ENCODE measurements at places on chromosomes 11 and 22. TPM values are rescaled to one million over a fixed set of nuclear protein-coding genes. Genes with fewer than 3 reads are reported as not detected.

The BDNF gene
- total RNA-seq: 8.8 TPM

The CSF2RB gene
- 0.28 TPM for total RNA-seq

The DSCAML1 gene
- total RNA-seq: 3.2 TPM

The MRE11 gene
- total RNA-seq: 17.6 TPM

The MAPK11 gene
- total RNA-seq: 2.3 TPM

The TRPM5 gene
- total RNA-seq: 0.07 TPM

The SNX32 gene
- 2.9 TPM for total RNA-seq

The GGTLC2 gene
- total RNA-seq: 0.37 TPM

The OR4X1 gene
- total RNA-seq: not detected

The DLAT gene
- total RNA-seq: 42.1 TPM

The BUD13 gene
- 12.6 TPM for total RNA-seq

The TMEM25 gene
- 30.6 TPM for total RNA-seq

The ACCS gene
- total RNA-seq: 5.9 TPM

The GLYAT gene
- 0.77 TPM for total RNA-seq

The EFCAB6 gene
- total RNA-seq: 1.0 TPM

The KCNK7 gene
- not detected for total RNA-seq

The P2RY6 gene
- 2.9 TPM for total RNA-seq

The OR52A1 gene
- total RNA-seq: not detected

The BBOX1 gene
- 1.6 TPM for total RNA-seq

The SOX6 gene
- total RNA-seq: 75.7 TPM

The VPS37C gene
- 12.2 TPM for total RNA-seq

The TENM4 gene
- total RNA-seq: 18.4 TPM

The AGBL2 gene
- 2.0 TPM for total RNA-seq

The GTSE1 gene
- 4.4 TPM for total RNA-seq

The RAB38 gene
- total RNA-seq: 13.8 TPM

The PHLDB1 gene
- total RNA-seq: 51.8 TPM

The OR8H1 gene
- total RNA-seq: not detected

The CD3D gene
- 0.92 TPM for total RNA-seq

The IRAG1 gene
- total RNA-seq: 5.7 TPM

The PGA3 gene
- 0.27 TPM for total RNA-seq

The PPP1R14B gene
- 96.1 TPM for total RNA-seq

The MPPED1 gene
- 0.97 TPM for total RNA-seq

The MMP12 gene
- total RNA-seq: 0.96 TPM

The ARHGAP20 gene
- total RNA-seq: 4.8 TPM

The CSNK1E gene
- total RNA-seq: 85.8 TPM

The OR10A3 gene
- total RNA-seq: not detected

The FLRT1 gene
- total RNA-seq: 0.84 TPM

The RBFOX2 gene
- 94.7 TPM for total RNA-seq

The NXPE4 gene
- not detected for total RNA-seq

The SHISAL1 gene
- total RNA-seq: 2.4 TPM

The HTR3B gene
- total RNA-seq: 0.77 TPM

The ANGPTL5 gene
- not detected for total RNA-seq

The TMPRSS4 gene
- 10.9 TPM for total RNA-seq

The SYTL2 gene
- total RNA-seq: 66.6 TPM

The TNNI2 gene
- 2.4 TPM for total RNA-seq

The C11orf87 gene
- 0.13 TPM for total RNA-seq

The PTPN5 gene
- total RNA-seq: 0.90 TPM

The MMP27 gene
- not detected for total RNA-seq

The HIRA gene
- total RNA-seq: 23.6 TPM

The TSGA10IP gene
- not detected for total RNA-seq

The GPHA2 gene
- total RNA-seq: not detected

The OR8D4 gene
- 0.90 TPM for total RNA-seq

The MLC1 gene
- total RNA-seq: 8.2 TPM

The SLC16A8 gene
- total RNA-seq: not detected

The FGF4 gene
- total RNA-seq: not detected

The NXPE2 gene
- 0.52 TPM for total RNA-seq

The NDUFV1 gene
- 194 TPM for total RNA-seq

The OR52I2 gene
- not detected for total RNA-seq

The STK33 gene
- total RNA-seq: 9.6 TPM
